CD4-positive, alpha-beta T cell treated with Interleukin-17A for 1 hour (primary cell): ENCODE measurements at places on chromosomes 12 and 14.
A peak's percentile ranks its signal among the peaks of the same experiment; 100 is the strongest.

DNA sequence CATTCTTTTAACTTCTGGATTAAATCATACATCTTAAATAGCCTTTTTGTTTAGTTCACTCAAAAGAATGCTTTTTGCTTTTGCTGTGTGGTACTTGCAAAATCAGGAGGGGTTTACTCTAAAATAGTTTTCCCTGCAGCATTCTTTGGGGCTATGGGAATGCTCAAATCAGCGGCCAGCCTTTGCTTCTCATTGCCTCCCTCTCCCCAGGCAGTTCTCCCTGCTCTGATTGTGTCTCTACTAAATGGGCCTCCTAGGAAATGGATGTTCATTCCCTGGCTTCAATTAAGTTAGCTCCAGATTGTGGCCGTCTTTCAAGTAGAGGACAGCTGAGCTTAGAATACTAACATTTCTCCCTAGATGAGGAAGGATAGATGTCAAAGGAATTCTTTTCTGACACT, 4.4 kb downstream of the TULP3 start:
- no peak for DNase-seq

DNA sequence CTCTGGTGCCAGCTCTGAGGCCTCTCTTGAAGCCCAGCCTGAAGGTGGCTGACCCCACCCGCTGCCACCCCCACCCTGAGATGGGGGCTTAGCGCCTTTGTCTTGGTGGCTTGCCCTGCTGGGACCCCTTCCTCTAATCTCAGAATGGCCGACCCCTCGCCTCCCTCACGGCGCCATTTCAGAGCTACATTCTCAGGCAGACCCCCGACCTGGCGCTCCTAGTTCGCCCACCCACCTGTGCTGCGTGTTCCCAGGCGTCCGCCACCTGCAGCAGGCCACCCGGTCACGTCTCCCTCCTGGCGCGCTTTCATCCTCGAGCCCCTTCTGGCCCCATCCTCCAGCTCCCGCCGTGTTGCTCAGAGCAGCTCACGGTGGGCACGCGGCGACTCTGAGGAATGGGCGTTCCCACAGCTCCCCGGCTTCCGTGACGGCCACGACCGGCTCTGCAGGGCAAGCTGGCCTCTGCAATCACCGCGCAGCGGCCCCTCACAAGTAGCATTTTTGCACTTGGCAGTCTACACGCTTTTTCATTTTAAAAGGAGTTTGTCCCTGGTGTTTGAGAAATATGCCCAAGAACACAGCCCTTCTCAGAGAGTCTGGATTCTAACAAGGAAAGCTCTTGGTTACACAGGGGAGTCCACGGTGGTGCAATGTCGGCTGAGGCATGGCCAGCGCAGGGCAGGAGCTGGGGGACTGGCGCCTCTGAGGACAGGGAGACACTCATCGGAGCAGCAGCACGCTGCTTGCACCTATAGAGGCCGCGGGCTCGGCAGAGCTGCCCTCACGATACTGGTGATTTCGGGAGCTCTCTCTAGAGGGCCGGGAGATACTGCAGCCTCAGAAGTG, 105.7 kb upstream of the C14orf180 start:
- DNase-seq = no peak

DNA sequence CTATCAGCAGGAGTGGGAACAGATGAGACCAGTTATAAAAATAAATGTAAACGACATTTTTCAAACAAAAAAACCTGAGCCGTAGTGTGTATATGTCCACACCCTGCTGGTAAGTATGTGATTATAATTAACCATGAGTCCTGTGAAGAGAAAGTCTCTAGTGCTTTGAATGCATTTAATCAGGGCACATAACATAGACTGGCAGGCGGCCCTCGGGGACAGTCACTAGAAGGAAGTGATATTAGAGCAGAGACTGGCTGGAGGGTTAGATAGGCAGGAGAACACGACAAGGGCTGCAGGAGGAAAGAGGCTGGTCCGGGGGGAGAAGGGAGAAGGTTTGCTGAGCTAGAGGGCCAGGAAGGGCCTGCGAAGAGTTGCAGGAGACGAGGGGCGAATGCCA, 23.8 kb upstream of the ELK3 start:
- no peak for DNase-seq

DNA sequence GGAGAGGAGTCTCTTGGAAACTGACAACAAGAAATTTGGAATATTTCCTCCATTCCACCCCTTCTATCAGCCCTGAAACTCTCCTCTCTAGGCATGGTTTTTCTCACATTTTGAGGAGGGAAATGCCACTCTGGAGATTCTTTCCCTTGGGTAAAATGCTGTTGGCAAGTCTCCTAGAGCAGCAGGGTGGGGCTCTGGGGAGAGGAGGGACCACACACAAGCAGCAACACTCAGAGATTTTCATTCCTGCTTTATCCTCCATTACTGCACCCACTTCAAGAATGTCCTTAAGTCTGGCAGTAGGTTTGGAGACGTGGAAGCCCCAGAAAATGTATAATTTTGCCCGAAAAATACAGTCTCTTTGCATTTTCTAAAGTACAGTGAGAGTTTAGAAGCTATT, 130.8 kb upstream of the FLRT2 start:
- no peak for DNase-seq

DNA sequence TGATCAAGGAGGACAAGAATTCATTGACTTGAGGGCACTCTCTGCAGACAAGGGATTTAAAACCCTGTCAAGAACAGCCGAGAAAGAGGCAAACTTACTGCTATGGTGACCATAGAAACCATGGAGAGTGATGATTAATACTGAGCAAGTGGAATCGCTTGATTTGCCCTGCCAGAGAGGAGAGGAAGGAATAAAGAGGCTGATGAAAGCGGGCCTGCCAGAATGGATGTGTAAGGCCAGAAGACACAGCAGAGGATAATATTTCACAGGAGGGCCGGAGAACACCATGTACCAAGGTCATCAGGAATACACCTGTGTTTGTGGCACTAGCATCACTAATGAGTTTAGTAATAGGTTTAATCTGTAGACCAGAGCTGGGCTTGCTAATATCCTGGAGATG, 221.8 kb upstream of the DCN start:
- no peak for DNase-seq

DNA sequence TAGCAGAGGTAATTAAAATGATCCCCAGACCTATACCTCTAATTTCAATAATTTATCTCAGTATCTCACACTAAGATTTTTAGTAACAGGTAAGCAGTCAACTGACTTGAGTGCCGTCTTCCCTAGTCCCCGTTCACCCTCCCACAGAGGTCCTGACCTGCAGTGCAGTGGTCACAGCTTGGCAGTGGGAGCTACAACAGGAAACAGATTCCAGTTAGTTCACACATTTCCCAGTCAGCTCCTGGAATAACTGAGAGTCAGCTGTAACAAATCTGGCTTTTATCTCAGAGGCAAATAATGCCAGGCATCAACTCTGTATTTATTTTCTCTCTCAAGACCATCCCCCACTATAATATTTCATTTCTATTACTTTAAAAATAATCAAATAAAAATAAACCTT, 308.2 kb downstream of the ATP23 start:
- DNase-seq = no peak

DNA sequence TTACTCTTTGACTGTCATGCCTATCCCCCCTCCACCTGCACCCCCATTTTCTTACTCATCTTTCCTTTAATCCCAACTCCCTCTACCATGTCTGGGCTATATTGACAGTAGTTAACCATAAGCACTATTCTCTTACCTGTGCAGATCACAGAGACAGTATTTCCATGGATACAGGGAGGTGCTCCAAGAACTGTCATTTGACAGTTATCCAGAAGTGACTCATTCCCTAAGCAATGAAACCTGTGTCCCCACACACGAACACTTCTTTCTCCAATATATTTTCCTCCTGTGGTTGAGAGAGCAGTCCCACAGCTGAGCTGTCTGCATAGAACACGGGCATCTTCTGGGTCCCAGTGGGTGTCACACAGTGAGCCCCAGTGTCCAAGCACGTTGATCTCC, 68.8 kb downstream of the CD163L1 start:
- DNase-seq = no peak

DNA sequence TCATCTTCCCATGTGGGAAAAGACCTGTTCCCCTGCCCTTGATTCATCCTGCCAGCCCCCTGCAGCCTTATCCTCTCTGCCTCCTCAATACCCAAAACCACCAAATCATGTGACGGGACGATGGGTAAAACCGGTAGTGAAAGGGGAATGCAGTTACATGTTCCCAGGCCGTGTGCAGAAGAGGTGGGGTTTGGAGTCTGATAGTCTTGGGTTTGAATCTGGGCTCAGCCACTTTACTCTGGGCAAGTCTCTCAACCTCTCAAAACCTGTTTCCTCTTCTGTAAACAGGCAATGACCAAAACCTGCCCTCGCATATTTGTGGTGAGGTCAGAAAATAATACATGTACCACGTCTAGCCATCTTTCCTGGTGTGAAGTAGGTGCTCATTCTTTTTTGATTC, 123.0 kb downstream of the PLXNC1 start:
- peak; percentile 11 for DNase-seq

DNA sequence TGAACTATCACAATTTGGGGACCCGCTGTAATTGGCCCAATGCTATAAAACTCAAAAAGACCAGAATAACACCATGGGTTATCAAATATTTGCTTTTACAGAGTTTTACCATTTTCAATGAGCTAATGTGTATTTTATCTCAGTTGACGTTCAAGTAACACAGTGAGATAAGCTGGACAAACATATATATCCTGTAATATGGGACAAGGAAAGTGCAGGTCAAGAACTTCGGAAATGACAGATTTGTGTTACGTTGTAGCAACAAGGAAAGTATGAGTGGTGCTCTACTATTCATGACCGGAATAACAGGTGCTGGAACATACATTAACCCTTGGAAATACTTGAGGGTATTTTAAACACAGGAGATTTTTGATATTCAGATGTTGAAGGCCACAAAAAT, 566.4 kb upstream of the FLRT2 start:
- DNase-seq = no peak
